ENCODE measurements at places on chromosomes 4 and X.

GRCh38 chr4:39526765-39527295, 409 bp downstream of the UGDH start:
- no peak for DNase-seq

DNA sequence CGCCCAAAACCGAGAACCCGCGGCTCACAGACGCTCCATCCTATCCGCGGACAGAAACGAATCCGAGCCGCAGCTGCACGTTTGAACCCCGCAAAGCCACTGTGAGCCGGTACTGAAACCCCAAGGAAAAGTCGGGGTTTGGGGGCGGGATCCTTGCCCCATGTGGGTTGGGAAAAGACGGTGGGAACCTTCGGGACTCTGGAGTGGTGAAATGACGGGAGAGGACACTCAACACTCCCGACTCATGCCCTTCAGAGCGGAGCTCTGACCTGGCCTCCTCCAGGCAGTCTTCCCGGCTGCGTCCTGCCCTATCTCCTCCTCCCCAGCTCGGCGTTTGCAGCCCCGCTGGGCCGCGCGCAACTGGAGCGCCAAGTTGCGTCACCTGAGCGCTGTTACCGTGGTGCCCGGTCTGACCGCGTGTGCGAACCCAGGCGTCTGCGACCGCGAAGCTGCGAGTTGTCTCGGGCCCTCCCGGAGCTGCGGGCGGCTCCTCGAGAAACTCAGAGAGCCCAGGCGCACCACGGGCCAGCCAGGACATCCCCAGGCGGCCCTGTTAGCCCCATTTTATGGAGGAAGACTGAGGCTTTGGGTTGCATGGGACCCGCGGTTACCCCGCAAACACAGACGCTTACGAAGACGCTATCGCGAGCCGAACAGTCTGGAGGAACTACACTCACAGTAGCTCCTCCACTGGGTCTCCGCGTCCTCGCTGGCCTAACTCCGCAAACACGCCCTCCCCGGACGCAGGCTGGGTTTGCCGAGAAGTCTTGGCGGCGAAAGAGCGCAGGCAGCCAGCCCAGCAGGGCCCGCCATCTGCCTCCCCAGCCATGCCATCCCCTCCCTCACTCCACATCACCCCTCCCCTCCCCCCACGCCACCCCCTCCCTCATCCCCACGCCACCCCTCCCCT, 20.3 kb upstream of the HMX1 start:
- no peak for DNase-seq

- DNase-seq = peak; percentile 67
These were observed 115.0 kb downstream of the SMIM20 start for GRCh38 chr4:26028793-26029567.

- DNase-seq = no peak
These were observed 76.6 kb downstream of the SH3KBP1 start for GRCh38 chrX:19810802-19811201.

GRCh38 chr4:148225639-148226038, 216.6 kb downstream of the NR3C2 start:
- no peak for DNase-seq

DNA sequence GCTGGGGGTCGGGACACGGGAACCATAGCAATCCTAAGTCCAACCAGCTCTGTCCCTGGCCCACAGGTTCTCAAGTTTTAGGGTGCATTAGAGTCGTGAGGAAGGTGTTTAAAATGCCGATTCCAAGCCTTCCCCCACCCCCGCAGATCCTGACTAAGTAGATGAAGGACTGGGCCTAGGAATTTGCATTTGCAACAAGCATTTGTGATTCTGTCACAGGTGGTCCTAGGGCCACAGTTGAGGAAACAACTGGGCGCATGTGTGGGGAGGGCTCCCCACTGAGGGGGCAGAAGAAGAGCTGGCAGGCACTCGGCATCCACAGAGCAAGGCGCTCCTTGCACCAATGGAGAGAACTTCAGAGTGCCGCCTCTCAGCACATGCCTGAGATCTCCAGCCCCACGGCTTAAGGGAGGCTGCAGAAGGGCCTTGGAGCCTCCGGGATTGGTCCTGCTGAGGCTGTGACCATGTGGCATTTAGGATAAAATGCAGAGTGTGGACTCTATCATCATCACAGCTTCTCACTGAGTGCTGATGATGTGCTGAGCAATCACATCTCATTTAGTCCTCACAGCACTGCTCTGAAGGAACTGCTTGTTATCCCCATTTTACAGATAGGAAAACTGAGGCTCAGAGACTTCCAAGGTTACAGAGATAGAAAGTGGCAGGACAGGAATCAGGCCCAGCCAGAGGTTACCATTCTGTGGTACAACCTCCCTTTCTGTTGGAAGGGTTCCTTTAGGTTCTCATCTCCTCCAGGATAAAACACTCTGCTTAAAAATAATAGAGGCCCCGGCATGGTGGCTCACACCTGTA, 16.7 kb downstream of the SEL1L3 start:
- DNase-seq = no peak

DNA sequence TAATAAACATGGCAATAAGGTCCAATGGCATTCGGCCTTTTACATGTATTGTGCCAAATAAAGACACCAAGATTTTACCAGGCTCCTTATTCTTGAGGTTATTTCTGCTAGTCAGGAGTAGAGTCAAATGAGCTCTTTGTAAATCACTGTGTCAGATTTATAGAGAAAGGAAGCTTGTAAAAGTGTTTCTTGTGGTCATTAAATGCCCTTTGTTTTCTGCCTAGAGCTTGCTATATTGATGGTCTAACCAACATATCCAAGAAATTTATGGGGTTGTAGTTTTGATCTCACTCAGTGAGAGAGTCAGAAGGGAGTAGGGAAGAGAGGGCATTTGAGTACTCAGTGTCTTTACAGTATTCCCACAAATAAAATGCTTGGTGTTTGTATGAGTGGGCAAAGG, 86.2 kb upstream of the FRMPD4 start:
- no peak for DNase-seq

DNA sequence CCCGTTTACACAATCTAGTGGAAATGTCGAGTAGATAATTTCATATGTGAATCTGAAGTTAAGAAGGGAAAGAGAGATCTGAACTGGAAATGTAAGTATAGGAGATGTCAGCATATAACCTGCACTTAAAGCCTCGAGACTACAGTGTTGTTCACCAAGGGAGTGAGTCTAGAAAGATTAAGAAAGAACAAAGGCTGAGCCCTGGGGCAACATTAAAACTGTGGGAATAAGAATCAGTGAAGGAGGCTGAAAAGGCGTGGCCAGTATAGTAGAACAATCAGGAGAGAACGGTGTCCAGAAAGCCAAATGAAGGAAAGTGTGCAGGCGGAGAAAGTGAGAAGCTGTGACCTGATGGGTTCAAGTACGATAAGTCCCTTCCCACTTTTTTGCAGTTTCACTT, 118.8 kb upstream of the TENM3 start:
- DNase-seq = no peak

DNA sequence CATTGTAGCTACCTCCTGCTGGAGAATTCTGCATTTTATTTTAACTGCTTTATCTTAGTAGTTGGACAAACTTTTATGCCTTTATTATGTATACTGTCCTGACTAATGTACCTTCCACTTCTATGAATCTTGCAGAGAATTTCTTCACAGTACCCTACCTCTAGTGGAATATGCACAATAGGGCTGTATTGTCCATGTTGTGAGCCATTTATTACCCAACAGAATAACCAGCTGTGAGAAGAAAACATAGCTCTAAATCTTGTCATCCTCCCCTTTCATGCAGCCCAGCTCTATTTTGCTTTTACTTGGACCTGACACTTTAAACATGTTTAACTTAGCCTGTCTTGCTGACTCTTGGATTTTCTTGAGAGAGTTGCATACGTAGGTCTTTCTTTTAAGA, 56.2 kb downstream of the MCUB start:
- DNase-seq = no peak

- no peak for DNase-seq
These were observed 106.7 kb upstream of the BMP2K start for GRCh38 chr4:78669453-78669852.

GRCh38 chr4:48694824-48695223, 85.3 kb downstream of the FRYL start:
- DNase-seq = no peak

Data from tibial artery (tissue), 4 donors.